HFF-Myc (cell line): ENCODE measurements at places on chromosomes 3 and 15.

DNA sequence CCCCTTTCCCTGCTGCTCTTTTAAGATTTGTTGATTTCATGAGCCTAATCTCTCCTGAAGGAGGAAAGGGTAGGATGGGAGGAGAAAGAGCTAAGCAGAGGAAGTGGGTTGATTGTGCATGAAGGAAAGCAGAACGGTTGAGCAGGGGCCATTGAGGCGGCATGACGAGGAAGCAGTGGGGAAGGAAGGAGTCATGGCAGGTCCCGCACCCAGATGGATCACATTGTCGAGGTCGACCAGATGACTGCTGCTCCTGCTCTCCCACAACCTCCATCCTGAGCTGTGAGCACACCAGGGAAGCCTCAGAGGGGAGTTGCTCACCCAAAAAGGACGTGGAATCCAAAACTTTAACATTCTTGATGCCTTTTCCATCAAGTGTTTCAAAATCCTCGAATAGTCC, 42.8 kb downstream of the ABTB1 start:
- no peak for DNase-seq

GRCh38 chr3:14797731-14798130, 21.0 kb upstream of the FGD5 start:
- DNase-seq: no peak

DNA sequence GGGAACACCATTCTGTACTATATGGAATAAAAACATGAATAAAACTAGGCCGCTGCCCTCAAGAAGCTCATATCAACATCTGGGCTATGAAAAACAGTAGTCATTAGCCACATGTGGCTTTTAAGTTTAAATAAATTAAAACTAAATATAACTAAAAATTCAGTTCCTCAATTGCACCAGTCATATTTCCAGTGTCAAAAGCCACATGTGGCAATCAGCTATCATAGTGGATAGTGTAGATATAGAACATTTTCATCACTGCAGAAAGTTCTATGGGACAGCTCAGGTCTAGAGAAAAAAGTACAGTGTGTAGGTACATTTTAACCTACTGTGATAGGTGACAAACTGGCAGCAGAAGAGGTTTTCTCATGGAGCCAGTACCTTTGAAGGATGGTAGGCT, 261.4 kb downstream of the FOXP1 start:
- DNase-seq: no peak

DNA sequence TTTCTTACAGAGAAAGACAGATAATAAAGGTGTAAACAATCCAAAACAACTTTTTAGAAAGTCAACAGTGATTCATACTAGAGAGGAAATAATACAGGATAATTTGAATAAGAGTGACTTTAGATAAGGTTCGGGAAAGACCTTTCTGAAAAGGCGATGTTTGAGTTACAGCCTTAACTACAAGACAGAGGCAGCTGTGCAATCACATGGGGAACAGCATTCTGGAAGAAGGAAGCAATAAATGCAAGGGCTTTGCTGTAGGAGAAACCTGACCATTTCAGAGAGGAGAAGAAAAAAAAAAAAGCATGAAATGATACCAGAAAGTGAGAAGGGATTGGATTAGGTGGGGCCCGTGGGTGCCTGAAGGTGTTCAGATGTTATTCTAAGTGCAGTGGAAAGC, 200.6 kb upstream of the ATP11B start:
- no peak for DNase-seq

- DNase-seq: no peak
These were observed 305.6 kb upstream of the STT3B start for GRCh38 chr3:31227131-31227562.

GRCh38 chr3:121529308-121529707, 16.5 kb downstream of the POLQ start:
- no peak for DNase-seq

DNA sequence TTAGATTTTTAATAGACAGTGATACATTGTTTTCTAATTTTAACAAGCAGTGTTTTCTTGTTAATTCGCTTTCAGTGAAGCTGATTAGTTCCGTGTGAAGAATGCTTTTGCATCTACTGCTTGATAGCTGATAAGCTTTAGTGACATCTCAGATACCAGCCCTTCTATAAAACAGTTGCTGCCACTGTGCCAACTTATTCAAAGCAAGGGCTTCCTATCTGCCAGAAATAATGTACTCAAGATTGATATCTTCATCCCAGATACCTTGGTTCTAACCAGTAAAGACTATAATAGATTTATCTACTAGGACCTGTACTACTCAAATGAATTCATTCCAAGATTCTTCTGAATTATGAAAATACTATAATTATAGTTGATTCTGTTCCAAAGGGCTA, 30.4 kb downstream of the RARB start:
- DNase-seq: no peak

DNA sequence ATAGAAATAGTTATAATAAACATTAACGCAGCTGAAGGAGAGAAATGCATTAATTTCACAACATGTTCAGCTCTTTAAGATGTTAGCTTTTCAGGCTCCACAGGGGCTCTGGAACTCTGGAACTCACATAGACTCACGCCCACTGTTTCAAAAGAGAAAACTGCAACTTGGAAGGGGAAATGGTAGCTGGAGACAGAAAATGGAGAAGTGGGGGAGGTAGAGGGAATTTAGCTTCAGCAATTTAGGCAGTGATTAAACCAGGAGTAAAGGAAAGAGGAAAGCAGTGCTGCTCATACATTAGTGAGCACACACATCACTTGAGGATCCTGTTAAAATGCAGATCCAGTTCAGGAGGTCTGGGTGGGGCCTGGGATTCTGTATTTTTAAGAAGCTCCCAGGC, 274.8 kb upstream of the TRIM42 start:
- no peak for DNase-seq

- no peak for DNase-seq
These were observed 200.4 kb downstream of the WNT5A start for GRCh38 chr3:55286693-55287092.

GRCh38 chr3:131694376-131694775, 191.6 kb upstream of the MRPL3 start:
- no peak for DNase-seq

DNA sequence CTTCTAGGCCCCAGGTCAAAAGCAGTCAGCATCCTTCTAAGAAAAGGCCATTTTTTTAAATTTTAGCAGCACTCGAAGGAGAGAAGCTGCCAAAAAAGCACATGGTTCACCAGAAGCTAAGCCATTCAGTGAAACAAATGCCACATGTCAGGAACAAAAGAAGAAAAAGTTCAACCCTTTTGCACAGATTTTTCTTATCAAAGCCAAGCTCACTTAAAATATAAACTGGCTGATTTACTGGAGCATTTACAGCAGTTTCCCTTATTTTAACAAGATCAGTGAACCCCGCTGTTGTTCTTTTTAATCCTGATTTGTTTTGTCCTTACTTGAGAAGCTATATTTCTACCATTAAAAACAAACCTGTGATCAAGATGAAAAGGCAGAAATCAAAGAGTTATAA, 46.5 kb upstream of the SYNPR start:
- DNase-seq: no peak

DNA sequence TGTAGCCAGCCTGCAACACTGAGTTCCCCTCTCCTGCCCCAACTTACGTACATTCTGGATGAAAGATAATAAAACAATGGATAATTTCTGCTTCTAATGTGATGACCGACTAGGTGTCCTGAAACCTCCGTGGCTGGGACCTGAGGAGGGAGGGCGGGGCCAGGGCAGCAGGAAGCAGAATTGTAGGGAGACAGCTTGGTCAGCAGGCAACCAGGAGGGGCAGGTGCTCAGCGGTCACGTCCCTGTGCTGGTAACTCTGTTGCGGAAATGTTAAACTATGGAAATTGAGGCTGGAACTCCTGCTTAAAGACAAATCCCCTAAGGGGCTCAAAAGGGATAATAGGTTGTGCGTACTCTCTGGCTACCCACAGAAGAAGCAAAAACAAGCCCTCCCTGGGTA, 30.4 kb downstream of the SLC6A20 start:
- no peak for DNase-seq

- DNase-seq: no peak
These were observed 124.7 kb upstream of the CCNL1 start for GRCh38 chr3:157284688-157285087.

DNA sequence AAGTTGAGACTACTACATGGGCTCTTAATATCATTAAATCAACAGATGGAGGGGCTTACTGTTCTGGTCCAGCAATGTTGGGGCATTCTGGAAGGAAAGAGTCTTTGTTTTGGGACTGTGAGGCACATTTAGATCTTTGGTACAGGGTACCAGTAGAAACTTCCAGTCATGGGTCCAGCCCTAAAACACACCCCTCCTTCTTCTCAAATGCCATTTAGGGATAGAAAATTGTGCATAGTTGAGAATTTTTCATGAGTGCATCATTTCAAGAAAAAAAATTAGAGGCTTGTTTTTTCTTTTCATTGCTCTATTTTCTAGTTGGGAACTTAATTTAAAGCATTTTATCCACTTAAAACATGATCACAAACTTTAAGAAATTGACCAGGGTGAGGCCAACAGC, 4.1 kb upstream of the RTP1 start:
- no peak for DNase-seq

DNA sequence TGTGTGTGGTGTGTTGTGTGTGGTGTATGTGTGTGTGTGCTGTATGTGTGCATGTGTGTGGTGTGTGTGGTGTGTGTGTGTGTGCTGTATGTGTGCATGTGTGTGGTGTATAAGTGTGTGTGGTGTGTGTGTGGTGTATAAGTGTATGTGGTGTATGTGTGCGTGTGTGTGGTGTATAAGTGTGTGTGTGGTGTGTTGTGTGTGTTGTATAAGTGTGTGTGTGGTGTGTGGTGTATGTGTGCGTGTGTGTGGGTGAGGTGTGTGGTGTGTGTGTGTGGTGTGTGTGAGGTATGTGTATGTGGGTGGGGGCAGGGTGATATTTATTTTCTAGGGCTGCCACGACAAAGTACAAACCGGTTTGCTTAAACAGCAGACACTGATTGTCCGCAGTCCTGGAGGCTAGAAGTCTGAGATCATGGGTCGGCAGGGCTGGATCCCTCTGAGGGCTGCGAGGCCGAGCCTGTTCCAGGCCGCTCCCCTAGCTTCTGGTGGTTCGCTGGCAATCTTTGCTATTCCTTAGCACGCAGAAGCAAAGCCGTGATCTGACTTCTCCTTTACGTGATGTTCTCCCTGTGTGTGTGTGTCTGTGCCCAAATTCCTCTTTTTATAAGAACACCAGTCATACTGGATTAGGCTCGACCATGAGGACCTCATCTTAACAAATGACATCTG, 160.2 kb downstream of the XXYLT1 start:
- DNase-seq: no peak

DNA sequence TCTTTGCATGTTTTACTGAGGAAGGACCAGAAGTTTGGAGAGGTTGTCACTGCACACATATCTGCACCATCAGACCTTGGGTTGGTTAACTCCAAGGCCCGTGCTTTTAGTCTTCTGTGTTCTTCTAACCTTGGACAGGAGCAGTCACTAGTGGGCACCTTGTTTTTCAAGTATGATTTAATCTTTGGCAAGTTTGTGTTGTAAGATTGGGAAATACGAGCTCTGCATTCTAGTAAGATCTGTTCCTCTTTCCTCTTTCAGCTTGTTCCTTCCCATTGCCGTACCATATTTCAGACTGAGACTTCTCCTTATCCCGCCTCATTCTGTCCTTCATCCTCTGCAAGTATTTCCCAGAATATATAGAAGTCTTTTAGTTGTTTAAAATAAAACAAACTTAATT, 5.1 kb downstream of the TMOD2 start:
- DNase-seq: no peak

GRCh38 chr15:100405179-100405578, 63.4 kb upstream of the ADAMTS17 start:
- DNase-seq: no peak

GRCh38 chr3:16614033-16615031, 9.1 kb upstream of the DAZL start:
- DNase-seq: no peak

DNA sequence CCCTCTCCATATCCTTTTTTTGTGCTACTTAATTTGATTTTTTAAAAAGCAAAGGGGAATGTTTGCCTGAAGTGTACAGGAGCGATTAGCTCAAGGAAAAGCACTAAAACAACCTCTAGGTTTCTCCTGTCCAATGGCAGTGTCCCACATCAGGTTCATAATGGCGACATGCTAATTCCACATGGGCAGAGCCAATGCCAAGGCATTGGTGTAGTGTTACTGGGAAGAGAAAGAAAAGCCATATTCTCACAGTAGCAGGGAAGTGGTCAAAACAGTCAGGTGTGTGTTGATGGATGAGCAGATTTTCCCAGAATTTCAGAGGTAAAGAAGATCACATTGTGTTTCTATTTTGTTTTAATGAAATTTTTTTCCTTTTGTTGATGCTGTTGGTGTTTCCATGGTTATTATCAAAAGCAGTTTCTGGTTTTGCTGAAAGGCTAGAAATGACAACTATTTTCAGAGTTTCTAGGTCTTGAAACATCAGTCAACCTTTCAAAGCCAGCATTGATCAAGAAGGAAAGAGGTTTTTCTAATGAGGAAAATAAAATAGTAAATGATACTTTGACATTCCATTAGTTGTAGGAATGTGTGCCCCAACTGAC, 65.2 kb downstream of the FNDC3B start:
- no peak for DNase-seq

GRCh38 chr15:56582785-56583184, 117.8 kb upstream of the MNS1 start:
- DNase-seq: no peak

DNA sequence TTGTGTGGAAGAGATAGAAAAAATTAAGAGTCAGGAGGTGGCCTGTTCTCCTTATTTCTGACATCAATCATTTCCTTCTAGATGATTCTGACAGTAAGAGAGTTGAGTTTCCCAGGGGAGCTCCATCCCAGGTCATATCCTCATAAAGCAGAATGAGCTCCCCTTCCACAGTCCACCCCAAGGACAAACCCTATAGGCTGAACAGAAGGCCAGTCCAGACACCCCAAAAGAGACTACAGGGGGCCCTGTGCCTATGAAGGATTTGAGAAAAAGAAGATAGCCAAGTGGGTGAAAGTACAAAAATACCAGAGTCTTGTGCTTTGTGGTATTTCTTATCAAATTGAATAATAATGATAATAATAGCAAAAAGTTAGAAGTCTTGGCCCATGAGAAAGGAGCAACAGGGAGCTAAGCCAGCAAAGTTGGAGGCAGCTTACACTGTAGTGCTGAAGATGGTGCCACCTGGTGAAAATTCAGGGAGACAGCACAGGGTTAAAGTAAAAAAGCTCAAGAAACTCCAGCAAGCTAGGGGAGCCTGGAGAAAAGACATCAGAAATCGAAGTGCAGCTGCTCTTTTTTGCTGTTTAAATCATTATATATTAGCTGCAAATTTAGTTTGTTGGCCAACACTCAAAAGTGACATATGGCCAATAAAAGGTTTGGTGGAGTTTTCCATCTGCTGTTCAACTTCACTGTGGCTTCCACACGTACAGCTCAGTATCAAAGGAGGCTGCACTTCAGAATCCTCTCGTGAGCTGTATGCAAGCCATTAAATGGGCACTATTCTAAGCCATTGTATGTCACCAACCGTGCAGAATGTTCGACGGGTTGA, 35.8 kb upstream of the SLC24A5 start:
- no peak for DNase-seq
